ENCODE measurements at places on chromosomes 2 and 18.

GRCh38 chr2:188291617-188292347 is at the start of gene GULP1:
Gene GULP1, plus strand, starts transcription at chr2:188291874. Its CDS starts 185,829 bp downstream, at chr2:188477703.
- no peak for DNase-seq

- no peak for DNase-seq
Measured at GRCh38 chr2:217366266-217366895, 506.5 kb upstream of the TNP1 start.

DNA sequence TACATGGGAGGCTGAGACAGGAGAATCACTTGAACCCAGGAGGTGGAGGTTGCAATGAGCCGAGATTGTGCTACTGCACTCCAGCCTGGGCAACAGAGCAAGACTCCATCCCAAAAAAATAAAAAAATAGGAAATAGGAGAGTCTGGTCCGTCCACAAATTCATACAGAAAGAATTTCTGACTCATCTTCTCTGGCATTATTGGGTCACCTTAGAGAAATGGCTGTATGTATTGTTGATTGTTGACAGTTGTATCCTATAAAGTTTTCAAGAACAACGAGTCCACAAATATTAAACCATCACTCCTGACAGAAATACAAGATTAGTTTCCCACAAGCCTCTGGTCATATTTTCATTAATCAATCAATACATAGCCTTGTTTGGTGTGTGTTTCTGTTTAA is 20.4 kb downstream of the RBM43 start:
- DNase-seq = no peak

- no peak for DNase-seq
Measured at GRCh38 chr18:50816419-50817166, 3.2 kb downstream of the MRO start.

GRCh38 chr2:69437751-69438154 is 518 bp upstream of the NFU1 start:
- DNase-seq = no peak

- DNase-seq = no peak
Measured at GRCh38 chr2:221715523-221716247, 143.6 kb upstream of the EPHA4 start.

GRCh38 chr2:196586511-196586991 is 53.0 kb upstream of the CCDC150 start:
- no peak for DNase-seq

- DNase-seq = no peak
Measured at GRCh38 chr18:51273437-51273836, 76.0 kb upstream of the MEX3C start.

- DNase-seq = no peak
Measured at GRCh38 chr2:128777196-128778035, 458.7 kb upstream of the HS6ST1 start.

GRCh38 chr18:32391126-32391525 is 79.6 kb downstream of the GAREM1 start:
- no peak for DNase-seq

- DNase-seq = no peak
Measured at GRCh38 chr2:112841295-112842044, 4.9 kb upstream of the IL1B start.

- no peak for DNase-seq
Measured at GRCh38 chr2:128329607-128330006, 10.9 kb upstream of the HS6ST1 start.

- DNase-seq = no peak
Measured at GRCh38 chr2:25009954-25010353, 31.9 kb upstream of the EFR3B start.
